ENCODE measurements at places on chromosomes 16 and 17.

DNA sequence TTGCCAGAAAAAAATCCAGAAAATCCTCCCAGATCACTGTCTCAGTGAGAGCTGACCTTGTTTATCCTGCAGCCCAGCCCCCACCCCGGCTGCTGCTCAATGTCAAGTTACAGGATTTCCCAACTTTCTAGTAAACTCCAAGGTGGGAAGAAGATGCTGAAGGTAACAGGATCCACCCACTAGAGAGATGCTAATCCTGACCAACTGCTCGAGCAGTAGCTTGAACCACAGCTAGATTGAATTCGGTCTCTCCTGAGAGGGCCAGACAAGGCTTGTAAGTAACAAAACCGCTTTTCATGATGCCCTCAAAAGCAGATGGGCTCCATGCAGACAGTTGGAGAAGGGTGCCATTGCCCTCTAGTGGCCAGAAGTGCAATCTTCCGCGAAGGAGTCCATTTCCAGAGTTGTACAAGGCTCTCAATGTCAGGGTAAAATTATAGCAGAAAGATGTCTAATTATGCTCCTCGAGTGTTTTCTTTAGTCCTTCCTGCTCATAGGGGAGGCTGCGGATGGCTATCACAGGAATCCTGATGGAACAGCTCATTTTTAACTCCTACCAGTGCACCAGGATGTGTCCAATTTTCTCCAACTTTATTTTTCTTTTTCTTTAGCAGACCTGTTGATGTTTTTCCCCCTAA, 3.9 kb downstream of the CDH11 start:
- DNase-seq, result peak; percentile 87

GRCh38 chr17:75468291-75468754, 11.9 kb downstream of the TMEM94 start:
- peak; percentile 45 for DNase-seq

DNA sequence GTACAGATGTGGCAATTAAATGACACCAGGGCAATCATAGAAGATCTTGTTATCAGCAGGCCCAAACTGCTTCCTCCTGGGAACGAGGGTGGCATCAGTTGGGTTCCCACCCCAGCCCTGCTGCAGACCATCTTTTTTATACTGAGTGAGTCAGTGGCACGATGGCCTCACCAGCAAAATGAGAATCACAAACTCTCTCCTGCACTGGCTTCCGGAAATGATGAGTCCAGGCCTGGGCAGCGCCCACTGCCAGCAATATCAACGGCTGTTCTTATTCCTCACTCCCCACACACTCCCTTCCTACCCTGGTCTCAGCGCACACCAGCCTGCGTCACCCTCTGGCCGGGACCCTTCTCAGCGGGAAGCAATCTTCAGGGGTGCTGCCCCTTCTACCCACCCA, 340.3 kb downstream of the FOXL1 start:
- DNase-seq, result no peak

DNA sequence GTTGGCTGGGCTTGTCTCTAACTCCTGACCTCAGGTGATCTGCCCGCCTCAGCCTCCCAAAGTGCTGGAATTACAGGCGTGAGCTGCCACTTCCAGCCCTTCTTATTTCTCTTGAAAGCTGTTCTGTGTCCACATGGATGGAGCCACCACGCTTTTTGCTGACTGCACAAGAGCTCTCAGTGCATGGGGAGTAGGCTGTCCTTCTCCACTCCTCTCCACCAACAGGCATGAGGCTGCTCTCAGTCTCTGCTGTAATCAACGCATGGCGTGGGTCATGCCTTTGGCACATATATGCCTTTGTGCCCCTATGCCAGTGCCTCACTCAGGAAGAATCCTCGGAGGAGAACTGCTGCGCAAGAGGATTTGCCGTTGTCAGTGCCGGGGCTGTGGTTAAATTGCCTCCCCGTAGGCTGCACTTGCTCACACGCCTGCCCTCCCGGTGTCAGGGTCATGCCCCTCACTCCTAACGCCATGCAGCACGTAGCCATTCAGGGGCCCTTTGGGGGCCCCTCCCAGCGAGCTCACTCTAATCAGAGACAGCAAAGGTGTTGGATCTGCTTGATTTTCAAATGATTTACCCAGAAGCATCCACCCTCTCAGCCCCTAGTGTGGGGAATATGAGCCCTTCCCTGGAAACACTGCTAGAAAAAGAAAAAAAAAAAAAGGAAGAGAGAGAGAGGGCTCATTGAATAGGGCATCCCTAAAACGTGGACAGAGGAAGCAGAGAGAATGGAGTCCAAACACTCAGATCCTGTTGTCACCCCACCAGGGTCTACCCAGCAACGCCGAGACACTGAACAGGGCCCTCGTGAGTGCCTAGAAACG, 47.5 kb upstream of the ZCCHC14 start:
- no peak for DNase-seq

- no peak for DNase-seq
Measured at GRCh38 chr16:87702325-87702811, 63.4 kb downstream of the KLHDC4 start.

DNA sequence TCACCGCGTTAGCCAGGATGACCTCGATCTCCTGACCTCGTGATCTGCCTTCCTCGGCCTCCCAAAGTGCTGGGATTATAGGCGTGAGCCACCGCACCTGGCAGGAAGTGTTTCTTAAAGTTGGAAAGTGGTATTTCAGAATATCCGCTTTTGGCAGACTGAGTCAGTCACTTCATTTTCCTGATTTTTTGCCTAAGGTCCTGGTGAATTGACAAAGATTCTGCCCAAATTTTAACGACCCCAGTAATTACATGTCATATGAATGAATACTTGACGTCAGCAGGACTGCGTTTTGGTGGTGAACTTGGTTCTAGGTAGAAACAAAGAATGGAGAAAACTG, 4.5 kb upstream of the BRCA1 start:
- no peak for DNase-seq

- DNase-seq, result peak; percentile 45
Measured at GRCh38 chr17:28938552-28938951, 12.8 kb downstream of the PHF12 start.

GRCh38 chr16:12542818-12543699, 260.6 kb downstream of the CPPED1 start:
- no peak for DNase-seq
